ENCODE measurements at places on chromosomes 13 and 19.

GRCh38 chr19:39846678-39847486, 703 bp upstream of the FBL start:
- no peak for DNase-seq

DNA sequence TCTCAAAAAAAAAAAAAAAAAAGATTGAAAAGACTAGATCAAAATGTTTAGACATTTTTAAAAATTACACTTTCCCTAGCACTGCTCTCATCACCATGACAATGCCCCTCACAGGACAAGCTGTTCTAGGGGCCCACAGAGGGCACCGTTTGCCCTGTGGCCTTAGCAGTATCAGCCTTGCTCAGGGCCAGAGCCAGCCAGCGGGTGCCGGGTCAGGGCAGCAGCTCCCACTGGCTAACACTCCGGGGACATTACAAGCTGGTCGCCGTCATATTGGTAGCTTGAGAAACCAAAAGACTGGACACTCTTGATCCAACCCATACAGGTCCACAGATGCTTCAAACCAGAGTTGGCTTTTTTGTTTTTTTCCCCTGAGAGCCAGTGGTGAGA, 18.0 kb downstream of the CAPN12 start:
- no peak for DNase-seq

DNA sequence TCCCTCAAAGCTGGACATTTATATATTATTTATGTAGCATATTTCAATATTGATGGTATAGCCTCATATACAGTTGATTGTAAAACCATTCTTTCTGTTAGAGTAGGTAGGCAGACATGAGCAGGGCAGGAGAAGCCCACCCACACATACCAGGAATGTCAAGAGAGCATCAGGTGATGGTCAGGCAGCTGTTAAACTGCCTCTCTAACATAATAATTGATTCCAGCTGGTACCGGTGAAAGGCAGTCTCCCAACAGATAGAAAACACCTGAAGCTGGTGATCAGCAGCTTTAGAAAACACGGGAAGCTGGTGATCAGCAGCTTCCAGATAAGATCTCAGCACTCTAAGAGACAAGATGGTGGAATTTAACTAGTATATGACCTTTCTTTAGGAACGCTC, 132.9 kb downstream of the SLITRK6 start:
- DNase-seq: no peak

DNA sequence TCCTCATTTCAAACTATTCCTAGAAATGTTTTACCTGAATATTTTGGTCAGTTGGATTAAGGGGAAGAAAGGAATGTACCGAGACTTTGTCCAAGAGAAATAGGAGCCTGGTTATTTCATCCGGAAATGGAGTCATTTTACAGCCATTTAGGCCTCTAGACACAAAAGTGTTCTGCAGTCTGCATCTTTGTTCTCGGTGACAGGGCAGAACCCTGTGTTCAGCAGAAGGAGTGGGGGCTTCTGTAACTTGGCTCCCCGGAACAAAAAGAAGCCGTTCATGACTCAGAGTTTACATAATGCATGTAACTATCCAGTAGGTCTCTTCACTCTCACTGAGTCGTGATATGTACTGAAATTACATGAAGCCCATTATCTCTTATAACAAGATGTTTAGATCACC, 21.6 kb upstream of the FNDC3A start:
- DNase-seq: no peak

Data from GM13976 (cell line).